ENCODE measurements at places on chromosomes 1 and 21.

DNA sequence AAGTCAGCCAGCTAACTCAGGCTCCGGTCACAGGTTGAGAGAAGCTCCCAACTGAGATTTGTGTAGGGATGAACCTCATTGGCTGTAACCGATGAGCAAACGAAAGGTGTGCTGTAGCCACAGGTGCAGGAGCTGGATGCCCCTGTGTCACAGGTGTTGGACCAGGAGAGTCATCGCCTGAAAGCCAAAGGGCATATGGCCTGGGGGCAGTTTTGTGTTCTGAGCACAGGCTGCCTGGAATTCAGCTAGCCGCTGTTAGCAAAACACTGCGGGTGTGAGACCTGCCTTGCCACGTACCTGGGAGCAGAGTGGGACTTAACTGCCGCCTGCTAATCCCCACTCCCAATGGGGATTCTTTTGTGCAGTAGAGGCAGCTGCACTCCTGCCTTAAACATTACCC lies 55.3 kb downstream of the NEK7 start:
- no peak for DNase-seq

DNA sequence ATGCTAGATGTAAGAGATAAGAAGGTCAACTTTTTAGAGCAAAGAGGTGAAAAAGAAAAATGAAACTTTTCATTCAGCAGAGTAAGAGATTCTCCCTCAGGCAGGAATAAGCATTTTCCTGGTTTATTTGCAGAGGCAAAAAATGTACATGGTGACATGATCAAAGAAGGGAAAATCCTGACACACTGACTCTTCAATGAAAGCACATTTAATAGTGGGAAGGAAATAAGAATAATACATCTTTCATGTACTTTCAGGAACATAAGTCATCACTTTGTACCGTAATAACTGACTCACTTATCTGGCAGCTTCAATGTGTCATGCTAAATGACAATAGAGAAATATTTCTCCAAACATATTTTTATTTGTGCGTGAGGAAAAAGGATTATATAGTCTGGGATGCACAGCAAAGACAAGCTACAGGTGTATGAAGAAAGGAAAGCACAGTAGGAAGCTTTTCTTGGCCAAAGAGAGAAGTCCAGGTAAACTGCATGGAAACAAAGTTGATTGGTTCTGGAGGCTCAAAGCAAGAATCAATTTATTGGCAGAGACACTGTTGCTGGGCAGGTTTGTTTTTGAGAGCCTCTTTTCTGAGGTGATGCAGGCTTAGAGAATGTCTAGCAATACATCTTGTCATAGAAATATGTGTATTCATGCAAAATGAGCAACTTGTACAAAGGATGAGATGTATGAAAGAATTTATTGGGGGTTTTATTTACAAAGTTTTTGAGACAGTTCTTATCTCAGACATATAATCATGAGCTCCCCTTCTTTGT lies 1409.0 kb downstream of the PLA2G4A start:
- DNase-seq = peak; percentile 23

GRCh38 chr1:69661686-69662085 lies 94.0 kb downstream of the LRRC7 start:
- DNase-seq = no peak

DNA sequence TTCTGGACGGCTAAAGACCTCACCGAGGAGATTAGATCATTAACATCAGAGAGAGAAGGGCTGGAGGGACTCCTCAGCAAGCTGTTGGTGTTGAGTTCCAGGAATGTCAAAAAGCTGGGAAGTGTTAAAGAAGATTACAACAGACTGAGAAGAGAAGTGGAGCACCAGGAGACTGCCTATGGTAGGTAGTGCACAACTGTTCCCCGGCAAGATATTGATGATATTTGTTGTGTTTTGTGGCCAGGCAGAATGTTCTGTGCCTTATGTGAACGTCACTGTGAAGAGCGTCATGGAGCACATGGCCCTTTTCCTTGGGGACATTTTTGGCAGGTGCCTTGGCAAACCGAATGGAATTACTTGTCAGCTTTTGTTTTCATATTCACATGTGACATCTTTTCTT lies 191.7 kb downstream of the DISC1 start:
- DNase-seq = no peak

- no peak for DNase-seq
These were observed 231.9 kb downstream of the TOMM20 start for GRCh38 chr1:234896477-234897389.

GRCh38 chr21:16422702-16423101 lies 692.9 kb downstream of the USP25 start:
- DNase-seq = no peak

GRCh38 chr1:32404946-32405345 lies 10.7 kb upstream of the BSDC1 start:
- no peak for DNase-seq

DNA sequence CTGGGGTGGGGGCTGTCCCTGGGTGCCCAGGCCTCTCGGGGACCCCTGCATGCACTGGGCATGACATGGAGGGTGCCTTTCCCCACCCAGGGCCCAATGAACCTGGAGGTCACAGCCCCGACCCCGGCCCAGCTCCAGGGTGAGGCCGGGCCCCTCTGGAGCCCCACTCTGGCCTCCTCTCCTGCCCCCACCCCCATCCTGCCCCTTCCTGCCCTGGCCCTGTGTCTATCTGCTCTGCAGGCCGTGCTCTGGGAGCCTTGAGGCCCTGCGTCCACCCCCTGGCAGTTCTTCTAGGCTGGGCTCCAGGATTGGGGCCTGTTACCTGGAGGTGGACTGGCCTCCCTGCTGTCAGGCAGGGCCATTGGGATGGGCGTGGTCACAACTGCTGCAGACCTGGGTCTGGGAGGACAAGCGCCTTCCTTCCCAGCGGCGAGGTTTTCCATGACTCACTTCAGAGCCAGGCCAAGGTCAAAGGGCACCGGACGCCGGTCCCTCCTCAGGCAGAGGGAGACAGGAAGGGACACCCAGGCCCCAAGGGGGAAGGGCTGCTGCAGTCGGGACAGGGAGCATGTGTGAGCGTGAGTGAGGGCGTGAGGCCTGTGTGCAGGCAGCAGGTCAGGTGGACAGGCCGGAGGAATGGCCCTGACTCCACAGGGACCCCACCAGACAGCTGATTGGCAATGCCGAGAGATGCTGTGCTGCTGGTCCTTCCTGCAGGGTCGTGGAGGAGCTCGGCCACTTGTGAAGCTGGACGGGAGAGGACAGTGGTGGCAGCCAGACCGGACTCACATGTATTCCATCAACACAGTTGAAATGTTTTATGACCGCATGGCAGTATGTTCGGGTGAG lies 31.1 kb upstream of the POFUT2 start:
- DNase-seq = no peak

- DNase-seq = no peak
These were observed 296.8 kb downstream of the PBX1 start for GRCh38 chr1:164855716-164856329.

DNA sequence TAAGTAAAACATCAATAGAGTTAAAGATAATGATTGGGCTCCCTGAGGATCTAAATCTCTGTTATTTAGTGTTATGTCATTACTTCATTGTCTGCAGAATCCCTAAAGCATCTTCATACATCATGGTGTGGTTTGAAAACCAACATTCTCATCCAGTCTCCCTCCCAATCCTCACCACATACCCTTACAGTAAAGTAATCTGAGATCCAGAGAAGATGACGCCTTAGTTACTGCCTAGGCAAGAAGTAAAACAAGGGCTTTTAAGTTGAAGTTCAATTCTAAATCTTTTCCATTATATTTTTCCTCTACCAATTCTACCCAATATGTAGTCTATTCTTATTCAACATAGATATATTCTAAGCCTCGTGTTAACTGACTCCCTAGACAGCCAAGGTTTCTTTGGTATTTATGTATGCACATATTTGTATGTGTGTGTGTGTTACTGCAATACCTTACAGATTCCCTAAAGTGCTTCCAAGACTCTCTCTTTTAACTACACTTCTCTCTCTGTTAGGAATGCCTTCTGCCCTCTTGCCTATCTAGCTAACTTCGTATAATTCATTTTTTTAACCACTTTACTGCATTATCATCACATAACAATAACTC lies 17.3 kb downstream of the DPH5 start:
- DNase-seq = no peak

DNA sequence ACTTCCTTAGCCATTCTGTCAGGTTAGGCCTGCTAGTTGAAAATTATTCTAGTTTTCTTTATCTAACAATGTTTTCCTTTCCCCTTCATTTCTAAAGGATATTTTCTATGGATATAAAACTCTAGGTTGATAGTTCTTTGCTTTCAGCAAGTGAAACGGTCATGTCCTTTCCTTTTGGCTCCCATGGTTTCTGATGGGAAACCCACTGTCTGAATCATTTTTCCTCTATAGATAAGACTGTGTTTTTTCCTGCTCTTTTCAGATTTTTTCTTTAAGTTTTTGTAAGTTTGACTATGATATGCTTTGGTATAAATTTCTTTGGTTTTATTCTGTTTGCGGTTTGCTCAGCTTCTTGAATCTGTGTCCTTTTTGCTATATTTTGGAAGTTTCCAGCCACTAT lies 800.9 kb downstream of the USP25 start:
- no peak for DNase-seq

- no peak for DNase-seq
These were observed 220.7 kb downstream of the ASTN1 start for GRCh38 chr1:176943783-176944182.

- no peak for DNase-seq
These were observed 6.7 kb downstream of the LDLRAP1 start for GRCh38 chr1:25550155-25550506.

DNA sequence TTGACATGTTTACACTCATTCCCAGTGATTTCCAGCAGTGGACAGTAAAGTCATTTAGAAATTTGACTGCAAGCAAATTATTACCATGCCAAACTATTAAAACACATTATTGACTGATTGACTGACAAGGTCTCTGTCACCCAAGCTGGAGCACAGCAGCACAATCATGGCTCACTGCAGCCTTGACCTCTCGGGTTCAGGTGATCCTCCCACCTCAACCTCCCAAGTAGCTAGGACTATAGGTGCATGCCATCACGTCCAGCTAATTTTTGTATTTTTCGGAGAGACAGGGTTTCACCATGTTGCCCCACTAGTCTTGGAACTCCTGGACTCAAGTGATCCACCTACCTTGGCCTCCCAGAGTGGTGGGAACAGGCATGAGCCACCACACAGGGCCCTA lies 24.2 kb downstream of the PTP4A2 start:
- DNase-seq = no peak

DNA sequence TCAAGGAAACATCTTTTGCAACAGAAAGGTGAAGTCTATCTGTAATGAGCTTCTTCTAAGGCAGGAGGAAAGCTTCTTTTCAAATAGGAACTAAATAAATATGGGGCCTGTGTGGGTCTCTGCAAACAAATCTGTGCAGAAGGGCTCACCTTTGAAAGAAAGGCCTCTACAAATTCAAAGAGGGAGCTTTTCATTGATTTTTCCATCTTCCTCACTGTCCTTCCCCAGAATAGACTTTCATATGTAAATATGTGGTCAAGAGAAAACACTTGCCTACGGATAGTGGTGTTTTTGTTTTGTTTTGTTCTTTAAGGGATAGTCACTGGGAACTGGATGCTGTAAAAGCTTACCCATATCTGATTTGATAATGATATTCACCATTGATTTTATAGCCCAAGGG lies 223.4 kb downstream of the DSCAM start:
- DNase-seq = no peak

DNA sequence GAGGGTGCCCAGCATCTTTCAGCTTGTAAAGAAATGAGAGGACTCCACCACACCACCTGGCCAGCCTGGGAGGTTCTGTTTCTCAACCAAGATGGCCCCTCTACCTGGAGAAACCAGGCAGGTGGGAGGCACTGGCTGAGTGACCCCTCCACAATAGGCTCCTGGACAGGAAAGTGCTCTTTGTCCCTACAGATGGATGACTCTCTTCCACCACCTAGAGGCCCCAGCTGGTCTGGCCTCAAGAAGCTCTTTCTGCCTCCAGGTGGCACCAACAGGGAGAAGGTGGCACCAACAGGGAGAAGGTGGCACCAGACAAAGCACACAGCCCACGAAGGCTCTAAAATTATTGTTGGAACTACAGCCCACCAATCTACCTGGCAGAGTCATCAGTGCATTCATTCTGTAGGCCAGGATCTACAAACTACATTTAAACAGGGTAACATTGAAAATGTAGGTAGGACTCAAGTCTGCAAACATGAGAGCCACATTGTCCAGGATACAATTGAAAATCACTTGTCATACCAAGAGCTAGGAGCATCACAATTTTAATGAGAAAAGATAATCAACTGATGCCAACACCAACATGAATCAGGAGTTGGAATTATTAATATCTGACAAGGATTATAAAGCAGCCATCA lies 14.4 kb downstream of the TMPRSS3 start:
- DNase-seq = no peak

- no peak for DNase-seq
These were observed 21.7 kb upstream of the CPLANE2 start for GRCh38 chr1:16258591-16259135.

- no peak for DNase-seq
These were observed 98.0 kb downstream of the WDR4 start for GRCh38 chr21:42781150-42781970.

- DNase-seq = no peak
These were observed 2.3 kb downstream of the PTPRU start for GRCh38 chr1:29238620-29239002.

GRCh38 chr1:226078374-226078773 lies 15.9 kb downstream of the H3-3A start:
- no peak for DNase-seq

- DNase-seq = no peak
These were observed 185.4 kb downstream of the OMA1 start for GRCh38 chr1:58361134-58361533.

GRCh38 chr1:186626356-186626932 lies 53.8 kb downstream of the PTGS2 start:
- no peak for DNase-seq

- DNase-seq = no peak
These were observed 13.0 kb downstream of the RD3 start for GRCh38 chr1:211478801-211479578.

DNA sequence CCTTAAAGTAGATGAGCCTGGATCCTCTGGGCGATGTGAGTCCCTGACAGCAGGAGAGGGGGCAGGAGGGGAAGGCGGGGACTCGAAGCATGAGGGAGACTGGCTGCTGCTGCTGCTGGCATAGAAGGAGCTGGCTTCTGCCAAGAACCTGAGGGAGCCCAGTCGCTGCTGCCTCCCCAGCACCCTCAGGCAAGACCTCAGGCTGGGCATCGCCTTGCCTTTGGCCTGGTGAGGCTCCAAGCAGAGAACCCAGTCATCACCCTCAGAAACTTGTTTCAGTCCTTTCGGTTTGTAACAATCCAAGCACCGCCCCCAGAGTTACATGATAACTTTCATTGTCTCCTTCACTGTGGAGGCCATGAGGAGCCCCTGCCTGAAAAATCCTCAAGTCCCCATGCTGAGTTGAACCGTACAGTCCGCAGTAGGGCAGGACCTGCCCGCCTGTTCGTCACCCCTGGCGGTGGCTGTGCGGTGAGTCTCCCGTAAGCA lies 38.8 kb downstream of the POFUT2 start:
- DNase-seq = no peak

GRCh38 chr1:44512313-44512885 lies 107.3 kb downstream of the RNF220 start:
- no peak for DNase-seq

GRCh38 chr1:89429062-89429461 lies 65.2 kb downstream of the GBP6 start:
- no peak for DNase-seq

All from non-pigmented ciliary epithelial cell (primary cell).